Panc1 (cell line): ENCODE measurements at places on chromosomes 2 and 18. TPM values are rescaled to one million over a fixed set of nuclear protein-coding genes. Genes with fewer than 3 reads are reported as not detected.

The IL1R1 gene
- 7.1 TPM for total RNA-seq

The DUSP19 gene
- total RNA-seq: 1.3 TPM

The PLCD4 gene
- total RNA-seq: 12.9 TPM

The CHRNA1 gene
- not detected for total RNA-seq

The GRB14 gene
- total RNA-seq: not detected

DNA sequence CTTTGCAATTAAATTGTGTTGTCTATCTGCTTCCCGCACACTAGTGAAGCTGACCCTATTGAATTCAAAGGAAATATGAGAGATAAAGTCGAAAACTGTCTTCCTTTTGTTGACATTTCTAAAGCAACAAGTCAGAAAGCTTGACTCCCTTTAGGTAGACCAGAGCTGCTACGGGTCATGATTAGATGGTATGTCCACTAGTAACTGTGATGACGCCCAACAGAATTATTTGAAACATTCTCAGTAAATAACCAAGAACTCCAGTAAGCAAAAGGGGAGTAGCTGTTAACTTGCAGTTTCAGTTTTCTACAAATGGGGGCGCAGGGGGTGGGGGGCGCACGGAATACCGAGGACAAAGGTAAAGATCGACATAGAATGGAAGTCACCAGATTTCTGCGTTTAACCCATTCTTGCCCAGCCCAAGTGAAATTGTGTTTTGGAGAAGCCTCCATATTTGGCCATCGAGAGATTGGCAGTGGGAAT is 56.4 kb downstream of the CRIM1 start:
- H3K4me3 ChIP-seq: peak overlapping the region; percentile 8; the same call in 1 of the 2 replicates
- peaks cover 7% of the 10 kb centered on the region; the same call in 1 of the 2 replicates for H3K36me3 ChIP-seq
- peak overlapping the region; percentile 96 for H3K27ac ChIP-seq

DNA sequence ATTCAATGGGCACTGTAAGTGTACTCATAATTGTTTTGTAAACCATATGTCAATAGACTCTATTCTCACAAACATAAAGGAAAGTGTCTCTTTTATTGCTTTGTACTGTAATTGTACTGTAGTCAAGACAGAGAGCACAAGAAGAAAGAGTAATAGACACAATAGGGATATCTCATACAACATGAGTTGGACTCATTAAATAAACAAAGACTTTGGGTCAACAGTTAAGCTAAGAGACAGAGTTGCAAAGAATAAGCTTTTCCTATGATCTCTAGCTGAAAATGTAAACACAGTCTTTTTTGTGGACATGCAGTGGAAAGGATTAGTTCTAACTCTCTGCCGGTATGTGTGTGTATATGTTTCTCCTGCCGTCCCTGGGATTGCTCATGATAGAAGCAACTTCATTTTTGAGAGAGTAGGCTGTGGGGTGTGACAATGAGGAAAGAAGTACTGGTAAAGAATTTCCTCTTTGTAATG is 13.9 kb upstream of the KYNU start:
- no peaks in the 10 kb centered on the region for H3K36me3 ChIP-seq
- no peak overlapping the region for H3K27ac ChIP-seq
- no peak for DNase-seq
- no peaks in the 10 kb centered on the region for H3K4me1 ChIP-seq
- no peaks in the 10 kb centered on the region for H3K27me3 ChIP-seq
- H3K4me3 ChIP-seq: no peak overlapping the region

GRCh38 chr2:211281430-211282073 is 725.2 kb downstream of the CPS1 start:
- H3K4me3 ChIP-seq: no peak overlapping the region
- no peaks in the 10 kb centered on the region for H3K36me3 ChIP-seq
- H3K4me1 ChIP-seq: no peaks in the 10 kb centered on the region

- no peaks in the 10 kb centered on the region for H3K36me3 ChIP-seq
- peak overlapping the region; percentile 80; the same call in 1 of the 2 replicates for H3K27ac ChIP-seq
- H3K4me1 ChIP-seq: peaks cover 5% of the 10 kb centered on the region
- H3K27me3 ChIP-seq: no peaks in the 10 kb centered on the region
- no peak for DNase-seq
- no peak overlapping the region for H3K4me3 ChIP-seq
Measured at GRCh38 chr2:62458206-62458641, 47.8 kb downstream of the TMEM17 start.

DNA sequence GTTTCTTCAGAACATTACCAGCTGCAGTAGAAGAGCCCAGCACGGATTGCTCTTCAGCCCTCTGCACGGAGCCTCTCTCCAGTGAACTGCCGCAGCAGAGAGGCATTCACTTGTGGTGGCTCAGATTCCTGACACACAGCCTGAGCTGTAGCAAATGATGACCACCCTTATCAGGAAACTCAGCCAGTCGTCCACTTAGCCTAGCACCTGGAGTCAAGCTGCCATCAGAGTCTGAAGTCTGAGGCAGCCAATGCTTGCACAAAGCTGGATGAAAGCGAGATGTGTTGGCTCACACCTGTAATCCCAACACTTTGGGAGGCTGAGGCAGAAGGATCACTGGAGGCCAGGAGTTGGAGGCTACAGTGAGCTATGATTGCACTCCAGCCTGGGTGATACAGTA is 11.7 kb upstream of the SAG start:
- no peak overlapping the region for H3K4me3 ChIP-seq
- H3K27me3 ChIP-seq: no peaks in the 10 kb centered on the region
- no peak for DNase-seq
- H3K27ac ChIP-seq: no peak overlapping the region
- H3K4me1 ChIP-seq: no peaks in the 10 kb centered on the region; the same call in 1 of the 2 replicates
- H3K36me3 ChIP-seq: peaks cover 15% of the 10 kb centered on the region

GRCh38 chr2:40642237-40642636 is 190.3 kb upstream of the SLC8A1 start:
- H3K27ac ChIP-seq: no peak overlapping the region
- H3K4me3 ChIP-seq: no peak overlapping the region
- no peaks in the 10 kb centered on the region for H3K4me1 ChIP-seq
- DNase-seq: no peak

DNA sequence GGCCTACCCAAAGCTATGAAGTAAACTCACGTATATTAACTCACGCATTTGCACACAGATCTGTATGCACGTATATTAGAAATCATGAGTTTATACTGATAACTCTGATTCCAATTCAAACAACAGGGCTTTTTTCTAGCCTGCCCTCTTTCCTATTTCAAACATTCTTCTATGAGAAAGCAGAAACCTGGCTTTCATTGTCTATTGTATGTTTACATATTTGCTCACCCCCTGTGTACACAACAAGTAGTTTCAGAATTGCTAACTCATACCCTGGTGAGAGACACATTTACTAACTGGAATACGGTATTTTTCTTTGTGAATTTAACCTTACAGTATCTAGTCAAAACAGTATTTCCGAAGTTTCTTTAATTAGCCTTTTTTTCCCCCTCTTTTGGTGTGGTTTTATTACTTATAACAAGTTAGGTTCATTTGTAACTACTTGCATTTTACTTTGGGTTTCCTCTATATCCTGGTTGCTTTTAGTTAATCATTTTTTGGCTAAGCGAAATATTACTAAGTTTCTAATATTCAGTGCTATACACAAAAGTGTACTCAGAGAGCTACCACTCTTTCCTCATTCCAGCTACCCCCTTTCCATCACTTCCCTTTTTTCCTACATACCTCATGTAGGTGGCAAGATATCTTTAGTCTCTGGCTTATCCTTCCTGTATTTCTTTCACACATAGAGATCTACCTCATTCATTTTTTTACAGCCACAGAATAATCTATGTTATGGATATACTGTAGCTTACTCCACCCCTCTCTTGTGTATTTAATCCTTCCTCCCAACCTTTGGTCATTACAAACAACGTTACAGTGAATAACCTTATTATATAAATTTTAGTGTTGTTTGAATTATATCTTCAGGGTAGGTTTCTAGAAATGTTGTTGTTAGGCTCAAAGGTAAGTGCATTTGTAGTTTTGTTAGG is 112.7 kb upstream of the BCL2L11 start:
- H3K4me1 ChIP-seq: no peaks in the 10 kb centered on the region
- peaks cover 10% of the 10 kb centered on the region for H3K27me3 ChIP-seq
- H3K36me3 ChIP-seq: no peaks in the 10 kb centered on the region

DNA sequence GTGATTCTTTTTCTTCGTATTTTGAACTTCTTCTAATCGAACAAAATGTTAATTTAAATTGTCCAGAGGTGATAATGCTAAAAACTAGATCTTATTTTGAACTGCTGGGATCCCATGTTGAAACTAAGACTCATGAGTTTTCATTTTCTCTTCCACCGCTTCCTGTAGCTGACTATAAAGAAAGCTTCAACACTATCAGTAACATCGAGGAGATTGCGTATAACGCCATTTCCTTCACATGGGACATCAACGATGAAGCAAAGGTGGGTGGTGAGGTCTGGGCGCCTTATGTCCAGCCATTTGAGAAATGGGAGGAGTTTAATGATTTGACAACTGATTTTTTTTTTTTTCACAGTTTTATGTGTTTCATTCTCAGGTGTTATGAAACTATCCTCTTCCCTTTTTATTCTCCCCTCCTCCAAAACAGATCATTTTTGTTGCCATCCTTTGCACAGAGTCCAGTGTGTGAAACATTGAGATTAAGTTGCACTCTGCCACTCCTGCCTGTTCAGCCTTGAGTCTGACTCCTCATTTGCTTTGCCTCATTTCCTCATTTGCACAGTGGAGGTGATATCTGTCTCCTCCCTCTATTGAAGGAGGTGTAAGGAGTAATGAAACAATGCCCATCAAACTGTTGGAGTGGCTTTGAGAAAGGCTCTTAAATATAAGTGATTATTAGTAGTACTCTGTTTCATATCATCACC is 13.8 kb downstream of the GRHL1 start:
- no peaks in the 10 kb centered on the region for H3K36me3 ChIP-seq
- H3K27ac ChIP-seq: no peak overlapping the region
- H3K4me3 ChIP-seq: no peak overlapping the region
- no peak for DNase-seq
- H3K4me1 ChIP-seq: no peaks in the 10 kb centered on the region
- H3K27me3 ChIP-seq: no peaks in the 10 kb centered on the region

- DNase-seq: no peak
- no peak overlapping the region for H3K4me3 ChIP-seq
- H3K27ac ChIP-seq: no peak overlapping the region
- H3K4me1 ChIP-seq: no peaks in the 10 kb centered on the region
- H3K36me3 ChIP-seq: no peaks in the 10 kb centered on the region
Measured at GRCh38 chr2:30218814-30219213, 12.5 kb upstream of the LBH start.

DNA sequence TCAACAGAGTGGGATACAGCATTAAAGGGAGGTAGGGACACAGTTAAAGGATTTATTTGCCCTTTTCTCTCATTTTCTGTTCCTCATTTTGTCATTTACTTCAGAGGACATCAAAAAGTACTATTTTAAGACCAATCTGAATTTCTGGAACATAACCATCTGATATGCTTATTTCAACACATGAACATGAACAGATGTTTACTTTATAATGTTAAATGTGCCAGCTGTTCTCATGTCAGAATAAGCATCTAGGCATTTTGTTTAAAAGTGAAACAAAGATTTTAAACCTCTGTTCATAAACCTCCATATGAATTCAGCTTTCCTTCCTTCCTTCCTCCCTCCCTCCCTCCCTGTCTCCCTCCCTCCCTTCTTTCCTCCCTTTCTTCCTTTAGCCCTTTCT is 677.7 kb downstream of the CNTNAP5 start:
- H3K27me3 ChIP-seq: no peaks in the 10 kb centered on the region
- H3K27ac ChIP-seq: no peak overlapping the region
- no peak overlapping the region for H3K4me3 ChIP-seq
- H3K4me1 ChIP-seq: no peaks in the 10 kb centered on the region
